ENCODE measurements at places on chromosomes 6 and 20.

DNA sequence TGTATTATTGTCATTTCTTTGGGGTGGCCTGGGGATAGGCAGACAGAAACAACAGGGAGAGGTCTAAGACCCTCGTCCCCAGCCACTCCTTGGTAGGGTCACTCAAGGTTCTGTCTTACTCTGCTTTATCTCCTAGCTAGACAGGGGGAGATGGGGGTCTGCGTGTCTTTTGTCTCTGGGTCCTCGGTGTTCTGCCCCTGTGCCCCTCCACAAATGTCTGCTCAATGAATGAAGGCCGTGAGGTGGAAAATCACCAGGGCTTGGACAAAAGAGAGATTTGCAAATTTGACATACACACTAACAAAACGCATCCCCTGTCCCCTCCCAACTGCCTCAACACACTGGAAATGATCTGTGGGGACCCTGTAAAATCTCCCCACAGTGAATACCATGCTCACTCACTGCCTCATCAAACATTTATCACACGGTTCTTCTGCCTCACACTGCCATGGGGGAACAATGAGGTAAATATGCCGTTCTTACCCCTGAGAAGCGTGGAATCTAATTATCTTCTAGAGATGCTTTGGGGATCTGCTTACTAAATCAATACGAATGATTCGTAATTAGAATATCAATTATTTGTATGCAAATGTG is 13.2 kb upstream of the VAPB start:
- DNase-seq: no peak

- peak; percentile 42 for DNase-seq
These were observed 859 bp downstream of the PPP1R10 start for GRCh38 chr6:30615958-30616810.

DNA sequence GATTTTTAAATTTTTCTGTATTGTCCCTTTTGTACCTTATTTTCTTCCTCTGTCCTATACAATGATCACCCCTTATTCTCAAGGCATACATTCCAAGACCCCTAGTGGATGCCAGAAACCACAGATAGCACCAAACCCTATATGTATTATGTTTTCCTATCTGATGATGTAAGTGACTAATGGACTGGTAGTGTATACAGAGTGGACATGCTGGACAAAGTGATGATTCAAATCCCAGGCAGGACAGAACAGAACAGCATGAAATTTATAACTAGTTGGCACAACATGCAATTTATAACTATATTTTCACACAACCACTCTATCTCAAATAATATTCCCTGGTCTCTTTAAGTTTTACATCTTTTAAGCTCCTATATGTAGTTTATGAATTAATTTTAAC is 205.6 kb upstream of the FLRT3 start:
- no peak for DNase-seq

DNA sequence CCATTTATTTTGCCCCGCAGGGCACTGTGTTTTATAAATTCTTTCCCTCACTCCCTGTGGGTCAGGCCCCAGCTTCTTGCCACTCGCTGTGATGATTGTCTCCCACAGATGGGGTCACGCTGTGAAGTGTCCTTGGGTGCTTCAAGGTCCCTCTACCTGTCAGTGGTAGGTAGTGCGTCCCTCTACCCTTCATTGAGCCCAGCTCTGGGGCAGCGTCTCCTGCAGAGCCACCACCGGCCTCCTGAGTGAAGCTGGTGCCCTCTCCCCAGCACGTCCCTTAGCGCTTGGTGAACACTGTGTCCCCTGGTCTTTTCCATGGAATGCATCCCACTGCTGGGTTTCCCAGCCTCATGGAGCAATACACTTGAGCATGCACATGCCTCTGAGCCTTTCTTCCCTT is 108.2 kb downstream of the NRN1 start:
- DNase-seq: no peak

- DNase-seq: no peak
These were observed 163.2 kb downstream of the SYCP2 start for GRCh38 chr20:59770270-59770669.

GRCh38 chr20:38755324-38755910 is 7.2 kb downstream of the ACTR5 start:
- DNase-seq: no peak

DNA sequence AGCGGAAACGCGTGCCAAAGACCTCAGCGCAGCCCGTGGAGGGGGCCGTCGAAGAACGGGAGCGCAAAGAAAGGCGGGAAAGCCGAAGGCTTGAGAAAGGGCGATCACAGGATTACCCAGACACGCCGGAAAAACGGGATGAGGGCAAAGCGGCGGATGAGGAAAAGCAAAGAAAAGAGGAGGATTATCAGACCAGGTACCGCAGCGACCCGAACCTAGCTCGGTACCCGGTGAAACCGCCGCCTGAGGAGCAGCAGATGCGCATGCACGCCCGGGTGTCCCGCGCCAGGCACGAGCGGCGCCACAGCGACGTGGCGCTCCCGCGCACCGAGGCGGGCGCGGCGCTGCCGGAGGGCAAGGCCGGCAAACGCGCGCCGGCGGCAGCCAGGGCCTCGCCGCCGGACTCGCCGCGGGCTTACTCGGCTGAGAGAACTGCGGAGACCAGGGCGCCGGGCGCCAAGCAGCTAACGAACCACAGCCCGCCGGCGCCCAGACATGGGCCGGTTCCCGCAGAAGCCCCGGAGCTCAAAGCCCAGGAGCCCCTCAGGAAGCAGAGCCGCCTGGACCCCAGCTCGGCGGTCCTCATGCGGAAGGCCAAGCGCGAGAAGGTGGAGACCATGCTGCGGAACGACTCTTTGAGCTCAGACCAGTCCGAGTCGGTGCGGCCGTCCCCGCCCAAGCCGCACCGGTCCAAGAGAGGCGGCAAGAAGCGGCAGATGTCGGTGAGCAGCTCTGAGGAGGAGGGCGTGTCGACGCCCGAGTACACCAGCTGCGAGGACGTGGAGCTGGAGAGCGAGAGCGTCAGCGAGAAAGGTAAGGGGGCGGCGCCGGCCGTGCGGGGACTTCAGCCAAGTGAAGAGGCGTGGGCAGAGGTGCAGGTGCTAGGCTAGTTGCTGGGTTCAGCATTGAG is 296.2 kb downstream of the RIMS1 start:
- no peak for DNase-seq

GRCh38 chr20:44014807-44015732 is 100.4 kb downstream of the TOX2 start:
- no peak for DNase-seq
